Aortic smooth muscle cell (primary cell): ENCODE measurements at places on chromosomes 4 and X. TPM values are rescaled to one million over a fixed set of nuclear protein-coding genes. Genes with fewer than 3 reads are reported as not detected.

CHRDL1 gene
- total RNA-seq = under 0.01 TPM in 1 of 2 replicates, not detected in the other

PPP2R2C gene
- total RNA-seq = under 0.01 and 0.06 TPM in 2 replicates

TCEAL6 gene
- total RNA-seq = not detected in 2 replicates

FGFBP2 gene
- not detected in 2 replicates for total RNA-seq

ARX gene
- not detected in 2 replicates for total RNA-seq

WDR17 gene
- total RNA-seq = 0.26 and 0.93 TPM in 2 replicates
